ENCODE measurements at places on chromosomes 6 and 20. TPM values are rescaled to one million over a fixed set of nuclear protein-coding genes. Genes with fewer than 3 reads are reported as not detected.

The VGLL2 gene
- polyA plus RNA-seq, result 0.21 TPM

The MACROD2 gene
- 0.98 TPM for polyA plus RNA-seq

The COL11A2 gene
- polyA plus RNA-seq, result 0.88 TPM

The EMILIN3 gene
- 0.34 TPM for polyA plus RNA-seq

The GSTA3 gene
- not detected for polyA plus RNA-seq

The IL17F gene
- polyA plus RNA-seq, result not detected

The TSBP1 gene
- not detected for polyA plus RNA-seq

The PHACTR3 gene
- not detected for polyA plus RNA-seq

The GHRH gene
- not detected for polyA plus RNA-seq

The OLIG3 gene
- not detected for polyA plus RNA-seq

The CENPB gene
- 73.4 TPM for polyA plus RNA-seq

The SRSF12 gene
- 0.29 TPM for polyA plus RNA-seq

The PEX3 gene
- 4.7 TPM for polyA plus RNA-seq

The IRAK1BP1 gene
- polyA plus RNA-seq, result 0.97 TPM

The ME1 gene
- polyA plus RNA-seq, result 20.9 TPM

The ANKRD66 gene
- not detected for polyA plus RNA-seq

The SASH1 gene
- polyA plus RNA-seq, result 56.3 TPM

The BPIFB6 gene
- polyA plus RNA-seq, result not detected

The CALHM5 gene
- 0.17 TPM for polyA plus RNA-seq

The LTB gene
- polyA plus RNA-seq, result 5.3 TPM

The BFSP1 gene
- polyA plus RNA-seq, result 1.0 TPM

The CRISP3 gene
- not detected for polyA plus RNA-seq

The BNIP5 gene
- polyA plus RNA-seq, result 0.51 TPM

The AVP gene
- not detected for polyA plus RNA-seq

The AIF1 gene
- polyA plus RNA-seq, result 63.1 TPM

Measured in adipose tissue (tissue), 3 donors.